IMR-90 (cell line): ENCODE measurements at places on chromosomes 6 and 20. TPM values are rescaled to one million over a fixed set of nuclear protein-coding genes. Genes with fewer than 3 reads are reported as not detected.

The B3GALT4 gene
- 0.72 and 0.83 TPM in 2 replicates for total RNA-seq

The SIRPG gene
- total RNA-seq, result not detected in 2 replicates

The COQ3 gene
- total RNA-seq, result 8.2 and 9.2 TPM in 2 replicates

The FRK gene
- total RNA-seq, result under 0.01 TPM in 2 replicates

The WFDC6 gene
- total RNA-seq, result not detected in 2 replicates

The FILIP1 gene
- total RNA-seq, result under 0.01 TPM in 2 replicates

The PKIG gene
- 69.4 and 78.3 TPM in 2 replicates for total RNA-seq

The OR14J1 gene
- total RNA-seq, result not detected in 2 replicates

The FAM217A gene
- not detected in 2 replicates for total RNA-seq

The PHACTR1 gene
- total RNA-seq, result not detected in 2 replicates

The IL17F gene
- total RNA-seq, result not detected in 2 replicates

The CPNE1 gene
- total RNA-seq, result 141 and 163 TPM in 2 replicates
